ENCODE measurements at places on chromosomes 5 and 9.

GRCh38 chr9:124632077-124632621, 125.0 kb upstream of the NR5A1 start:
- DNase-seq = no peak

GRCh38 chr5:74641735-74642542, 1.4 kb upstream of the ENC1 start:
- no peak for DNase-seq

GRCh38 chr5:177365845-177366527, 8.3 kb downstream of the RGS14 start:
- no peak for DNase-seq

- DNase-seq = no peak
Observed at GRCh38 chr9:31519424-31519823, 865.0 kb upstream of the ACO1 start.

DNA sequence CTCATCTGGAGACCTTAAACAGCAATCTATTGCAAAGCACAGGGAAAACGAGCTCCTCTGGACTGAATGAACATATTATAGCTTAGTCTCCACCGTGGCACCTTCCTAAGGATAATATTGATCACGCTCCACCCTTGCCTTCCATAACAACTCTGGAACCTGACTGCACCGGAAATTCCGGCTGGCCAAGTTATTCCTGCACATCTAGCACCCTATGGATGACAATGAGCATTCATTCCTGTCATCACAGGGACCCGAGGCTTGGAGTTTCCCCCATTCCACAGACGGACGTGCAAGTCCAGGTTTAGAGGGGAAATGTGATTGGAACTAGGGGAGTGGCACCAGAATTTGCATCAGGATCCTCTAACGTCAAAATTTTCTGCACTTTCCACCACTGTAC, 27.5 kb downstream of the STK10 start:
- no peak for DNase-seq

DNA sequence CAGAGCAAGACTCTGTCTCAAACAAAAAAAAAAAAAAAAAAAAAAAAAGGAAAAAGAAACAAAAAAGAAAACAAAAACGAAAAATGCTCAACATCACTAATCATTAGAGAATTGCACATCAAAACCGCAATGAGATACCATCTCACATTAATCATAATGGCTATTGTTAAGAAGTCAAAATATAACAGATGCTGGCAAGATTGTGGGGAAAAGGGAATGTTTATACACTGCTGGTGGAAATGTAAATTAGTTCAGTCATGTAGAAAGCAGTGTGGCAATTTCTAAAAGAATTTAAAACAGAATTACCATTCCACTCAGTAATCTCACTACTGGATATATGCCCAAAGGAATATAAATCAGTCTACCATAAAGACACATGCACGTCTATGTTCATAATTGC, 50.4 kb upstream of the PRR16 start:
- no peak for DNase-seq

DNA sequence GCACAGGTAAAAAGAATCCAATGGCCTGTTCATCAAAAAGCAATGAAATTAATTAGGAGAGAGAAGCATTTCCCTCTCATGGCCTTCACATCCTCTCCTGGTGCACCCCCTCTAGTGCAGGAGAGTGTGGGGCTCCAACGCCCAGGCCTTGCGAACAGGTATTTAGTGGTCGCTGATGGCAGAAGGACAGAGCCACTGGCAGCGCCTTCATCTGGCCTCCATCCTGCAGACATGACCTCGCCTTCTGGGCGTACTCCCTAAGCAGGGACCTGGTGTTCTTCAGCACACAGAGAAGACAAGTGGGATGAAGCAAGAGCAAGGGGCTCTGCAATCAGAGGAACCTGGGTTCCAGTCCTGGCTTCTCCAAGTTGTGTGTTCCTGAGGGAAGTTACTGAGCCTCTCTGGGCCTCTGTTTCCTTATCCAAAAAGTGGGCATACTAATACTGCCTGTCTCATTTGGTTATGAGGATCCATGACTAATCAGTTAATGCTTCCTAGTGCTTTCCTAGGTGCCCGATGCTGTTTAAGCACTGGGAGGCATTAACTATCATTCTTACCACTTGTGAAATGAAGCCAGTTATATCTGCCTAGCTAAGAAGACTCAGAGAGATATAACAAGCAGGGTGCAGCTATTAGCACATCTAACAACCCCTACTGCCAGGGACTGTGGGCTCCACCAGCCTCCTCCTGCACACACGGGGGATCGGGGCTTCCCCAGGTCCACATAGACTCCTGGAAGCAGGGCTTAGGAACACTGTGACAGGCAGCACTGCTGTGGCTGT, 77.3 kb downstream of the SEMA4D start:
- no peak for DNase-seq

DNA sequence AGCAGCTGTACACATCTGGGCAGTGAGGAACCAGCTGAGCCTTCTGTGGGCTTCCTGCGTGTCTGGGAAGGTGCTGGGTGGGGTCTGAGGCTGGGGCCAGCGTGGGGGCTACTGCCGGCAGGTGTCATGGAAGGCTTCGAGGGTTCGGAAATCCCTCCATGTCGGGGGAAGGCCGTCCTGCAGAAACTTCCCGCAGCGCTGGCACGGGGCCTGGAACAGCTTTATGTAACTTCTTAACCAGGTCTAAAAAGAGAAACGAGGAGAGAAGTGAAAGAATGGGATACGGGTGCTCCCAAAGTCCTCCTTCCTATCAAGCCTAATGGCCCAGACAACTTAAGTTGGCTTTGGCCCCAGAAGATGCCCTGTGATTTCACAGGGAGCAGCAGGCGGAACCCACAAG, 120.6 kb upstream of the RAPGEF1 start:
- DNase-seq = no peak

GRCh38 chr9:92545002-92545510, 9.3 kb upstream of the ECM2 start:
- no peak for DNase-seq

DNA sequence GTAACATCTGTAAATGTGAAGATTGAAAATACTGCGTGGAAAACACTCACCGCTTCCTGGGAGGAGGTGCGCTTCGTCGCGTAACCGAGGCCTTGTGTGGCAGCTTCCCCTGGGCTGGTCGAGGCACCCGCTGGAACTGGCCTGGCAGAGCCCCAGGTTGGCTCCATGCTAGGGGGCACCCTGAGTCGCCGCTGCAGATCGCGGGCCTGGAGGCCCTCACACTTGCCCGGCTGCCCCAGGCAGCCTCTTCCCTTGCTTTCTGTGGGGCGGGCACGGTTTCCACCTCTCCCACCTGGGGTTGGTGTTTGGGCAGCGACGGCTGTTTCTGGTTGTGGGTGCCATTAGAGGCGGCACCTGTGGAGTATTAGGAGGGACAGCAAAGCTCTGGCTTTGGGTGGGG, 852 bp downstream of the ZNF354C start:
- no peak for DNase-seq

DNA sequence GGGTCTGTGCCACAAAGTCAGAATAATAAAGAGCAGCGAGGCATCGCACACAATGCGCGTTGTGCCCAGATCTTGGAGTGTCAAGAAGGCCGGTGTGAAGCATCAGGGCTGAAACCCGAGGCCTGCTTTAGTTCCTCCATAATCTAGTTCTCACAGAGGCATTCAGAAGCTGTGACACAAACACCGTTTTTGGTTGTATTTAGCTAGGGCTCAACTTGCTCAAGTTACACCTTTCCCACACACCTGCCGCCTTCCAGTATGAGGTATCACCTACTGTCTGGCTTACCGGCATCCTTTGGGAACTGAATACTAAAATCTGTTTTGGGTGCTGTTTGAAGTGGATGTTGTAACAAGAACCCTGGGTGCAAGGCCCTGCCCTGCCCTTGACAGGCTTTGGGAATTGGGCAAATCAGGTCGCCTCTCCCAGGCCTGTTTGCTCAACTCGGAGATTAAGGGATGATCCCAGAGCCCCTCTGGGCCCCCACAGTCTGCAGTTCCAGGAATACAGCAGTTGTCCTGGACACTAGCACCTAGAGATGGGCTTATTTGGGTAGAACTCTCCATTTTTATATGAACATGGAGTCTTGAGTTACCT, 27.0 kb downstream of the SLC25A25 start:
- no peak for DNase-seq

- DNase-seq = no peak
Observed at GRCh38 chr5:31464081-31464480, 67.8 kb downstream of the DROSHA start.

GRCh38 chr5:68683632-68684036, 410.2 kb upstream of the SLC30A5 start:
- DNase-seq = no peak

GRCh38 chr5:119269061-119269944, 86.5 kb upstream of the TNFAIP8 start:
- no peak for DNase-seq

GRCh38 chr9:131712151-131712716, 27.6 kb downstream of the RAPGEF1 start:
- no peak for DNase-seq

DNA sequence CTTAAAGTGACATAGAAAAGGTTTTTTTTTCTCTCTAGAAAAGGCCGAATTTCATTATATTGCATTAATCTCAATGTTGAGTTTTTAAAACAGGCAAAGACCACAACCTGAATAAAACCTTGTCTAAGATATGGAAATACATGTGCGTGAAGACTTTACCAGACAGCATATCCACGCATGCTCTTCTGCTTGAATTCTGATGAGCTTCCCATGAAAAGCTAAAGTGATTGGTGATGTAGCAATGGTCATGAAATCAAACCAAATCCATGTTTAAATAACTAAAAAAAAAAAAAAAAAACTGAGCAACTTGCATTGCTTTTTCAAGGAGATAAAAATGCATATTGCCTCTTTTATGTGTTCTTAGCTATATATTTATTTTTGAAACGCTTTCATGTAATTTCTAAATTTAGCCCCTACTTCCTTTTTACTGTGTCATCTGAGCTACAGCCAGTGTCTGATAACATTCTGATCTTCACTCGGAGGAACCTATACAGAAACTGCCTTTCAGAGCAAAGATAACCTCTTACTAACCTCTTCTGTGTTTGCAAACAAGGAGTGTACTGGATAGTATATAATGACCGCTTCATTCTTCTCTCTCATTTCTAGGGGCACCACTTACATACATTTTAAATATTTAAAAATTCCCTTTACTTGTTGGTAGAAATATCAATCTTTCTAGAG, 179.1 kb upstream of the GNA14 start:
- DNase-seq = no peak

DNA sequence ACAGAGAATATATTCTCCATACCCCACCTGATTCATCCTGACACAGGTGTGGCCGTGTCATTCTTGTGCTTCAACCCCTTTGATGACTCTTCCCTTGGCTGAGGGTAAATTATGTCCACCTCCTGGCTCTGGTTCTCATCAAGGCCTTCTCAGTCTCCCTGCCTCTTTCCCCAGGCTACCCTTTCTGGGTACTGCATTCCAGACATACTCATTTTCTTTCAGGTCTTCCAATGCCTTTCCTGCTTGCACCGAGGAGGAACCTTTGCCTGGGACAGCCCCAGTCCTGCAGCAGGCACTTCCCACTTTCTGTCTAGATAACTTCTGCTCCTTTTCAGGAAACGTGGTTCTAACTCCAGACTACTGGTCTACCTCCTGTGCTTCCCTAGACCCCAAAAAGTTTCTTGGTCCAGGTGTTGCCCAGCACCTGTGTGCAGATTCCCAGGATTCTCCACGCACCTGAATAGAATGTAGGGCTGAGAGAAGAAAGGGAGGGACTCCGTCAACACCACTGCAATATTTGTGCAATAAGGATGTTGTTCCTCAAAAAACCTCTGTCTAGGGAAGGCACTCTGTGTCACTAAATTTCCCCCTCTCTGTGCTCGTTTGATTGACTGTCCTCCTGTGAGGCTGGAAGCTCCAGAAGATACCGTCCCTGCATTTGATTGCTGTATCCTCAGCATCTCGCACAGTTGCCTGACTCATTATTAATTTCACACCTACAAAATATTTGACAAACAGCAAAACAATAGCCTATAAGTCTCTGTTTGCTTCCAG, 255.4 kb upstream of the NFIL3 start:
- no peak for DNase-seq

DNA sequence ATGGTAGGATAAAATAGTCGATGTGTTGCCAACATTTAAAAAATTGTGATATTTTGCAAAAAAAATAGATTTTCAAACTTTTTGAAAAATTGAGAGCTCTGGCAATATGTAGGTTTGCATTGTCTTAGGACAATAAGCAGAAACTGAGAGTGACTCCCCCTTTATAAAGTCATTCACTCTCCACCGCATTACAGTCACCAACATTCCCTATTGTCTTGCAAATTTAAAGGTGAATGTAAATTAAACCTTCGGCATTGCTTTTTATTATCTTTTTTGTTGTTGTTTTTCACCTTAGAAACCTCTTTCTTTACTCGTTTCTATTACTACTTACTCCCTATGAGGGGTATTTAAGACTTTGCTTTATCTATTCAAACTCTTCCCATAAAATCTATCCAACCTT, 944.2 kb downstream of the DTWD2 start:
- no peak for DNase-seq

DNA sequence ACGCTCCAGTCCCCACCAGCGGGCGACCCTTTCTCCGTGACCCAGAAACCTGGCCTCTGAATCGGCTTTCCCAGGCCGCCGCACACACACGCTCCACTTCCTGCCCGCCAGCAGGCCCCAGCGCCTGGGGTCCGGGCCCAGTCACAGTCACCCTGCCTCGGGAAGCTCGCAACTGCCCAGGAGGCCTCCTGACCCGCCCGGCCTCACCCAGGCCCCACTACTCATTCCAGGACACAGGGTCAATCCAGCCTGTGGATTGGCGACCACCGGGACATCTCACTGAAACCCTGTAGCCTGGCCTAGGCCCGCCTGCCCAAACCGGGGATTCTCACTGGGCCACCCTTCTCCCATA, 2.7 kb upstream of the IRX4 start:
- no peak for DNase-seq

DNA sequence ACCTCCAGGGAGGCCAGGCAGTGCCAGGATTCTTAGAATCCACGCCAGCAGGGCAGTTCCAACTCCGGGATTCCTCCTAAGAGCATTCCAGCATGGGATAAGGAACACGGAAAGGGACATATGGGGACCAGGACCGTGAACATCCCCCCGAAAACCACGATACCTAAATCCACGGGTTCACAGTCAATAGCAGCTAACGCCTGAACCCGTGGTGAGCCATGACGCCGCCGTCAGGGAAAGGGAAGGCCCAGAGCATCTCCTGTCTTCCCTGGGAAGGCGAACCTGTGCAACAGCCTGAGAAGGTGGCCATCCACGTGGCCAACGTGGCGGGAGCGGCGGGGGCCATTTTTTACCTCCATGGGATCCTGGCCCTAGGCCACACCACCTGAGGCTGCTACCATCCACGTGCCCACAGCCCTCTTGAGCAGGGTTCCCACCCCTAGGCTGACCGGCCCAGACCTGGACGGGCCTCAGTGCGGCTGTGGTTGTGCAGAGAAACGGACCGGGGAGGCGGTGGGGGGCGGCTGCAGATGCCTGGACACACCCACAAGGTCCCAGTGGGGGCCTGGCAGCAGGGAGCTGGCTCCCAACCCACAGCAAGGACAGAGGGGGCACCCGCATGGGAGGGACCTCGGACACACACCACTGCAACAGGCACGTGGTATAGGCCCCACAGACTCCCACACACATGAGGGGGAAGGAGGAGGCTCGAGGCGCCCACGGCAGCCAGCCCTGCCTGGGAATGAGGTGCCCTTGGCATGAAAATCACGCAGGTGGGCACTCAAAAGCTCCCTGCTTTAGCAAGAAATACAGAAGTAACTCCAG, 42.8 kb downstream of the SLC12A7 start:
- DNase-seq = no peak
